NCI-H2081 (cell line): ENCODE measurements at places on chromosomes 6 and 20.

GRCh38 chr6:91812596-91813274, 1225.9 kb upstream of the MAP3K7 start:
- no peak for DNase-seq

GRCh38 chr20:34016736-34017135, 23.0 kb downstream of the RALY start:
- DNase-seq: no peak

- no peak for DNase-seq
These were observed 10.6 kb upstream of the FAM8A1 start for GRCh38 chr6:17589406-17590096.

DNA sequence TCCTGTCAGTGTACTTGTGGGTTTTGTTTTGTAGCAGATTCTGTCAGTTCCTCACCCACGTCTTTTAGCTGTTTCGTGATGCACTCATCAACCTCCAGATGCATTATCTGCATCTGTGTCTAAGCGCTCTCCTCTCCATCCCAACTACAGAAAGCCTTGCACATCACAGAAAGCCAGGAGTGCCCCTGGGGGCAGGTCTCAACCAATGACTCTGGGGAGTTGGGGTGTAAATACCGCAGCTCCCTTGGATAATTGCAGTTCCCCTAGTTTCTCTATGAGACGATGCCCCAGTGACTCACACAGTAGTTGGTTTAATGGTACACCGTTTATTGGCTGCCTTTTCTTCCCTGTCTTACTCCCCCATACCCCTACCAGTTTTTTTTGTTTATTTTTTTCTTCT, 158.1 kb downstream of the SOX4 start:
- DNase-seq: no peak

DNA sequence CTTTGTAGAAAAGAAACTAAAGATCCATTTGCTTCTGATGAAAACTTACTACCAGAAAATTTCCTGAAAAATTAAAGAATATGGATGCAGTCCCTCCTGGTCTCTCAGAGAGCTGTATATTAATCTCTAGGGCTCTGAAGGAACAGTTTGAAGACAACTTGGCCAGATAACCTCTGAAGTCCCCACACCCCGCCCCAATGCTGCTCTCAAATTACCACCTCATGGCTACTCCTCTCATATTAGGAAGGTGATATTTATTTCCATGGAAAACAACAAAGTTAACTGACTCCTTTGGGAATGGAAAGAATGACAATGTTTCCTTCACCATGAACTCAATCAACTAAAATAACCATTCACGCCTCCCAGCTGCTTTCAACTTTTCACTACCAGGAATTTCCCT, 408.4 kb upstream of the FLRT3 start:
- DNase-seq: no peak

DNA sequence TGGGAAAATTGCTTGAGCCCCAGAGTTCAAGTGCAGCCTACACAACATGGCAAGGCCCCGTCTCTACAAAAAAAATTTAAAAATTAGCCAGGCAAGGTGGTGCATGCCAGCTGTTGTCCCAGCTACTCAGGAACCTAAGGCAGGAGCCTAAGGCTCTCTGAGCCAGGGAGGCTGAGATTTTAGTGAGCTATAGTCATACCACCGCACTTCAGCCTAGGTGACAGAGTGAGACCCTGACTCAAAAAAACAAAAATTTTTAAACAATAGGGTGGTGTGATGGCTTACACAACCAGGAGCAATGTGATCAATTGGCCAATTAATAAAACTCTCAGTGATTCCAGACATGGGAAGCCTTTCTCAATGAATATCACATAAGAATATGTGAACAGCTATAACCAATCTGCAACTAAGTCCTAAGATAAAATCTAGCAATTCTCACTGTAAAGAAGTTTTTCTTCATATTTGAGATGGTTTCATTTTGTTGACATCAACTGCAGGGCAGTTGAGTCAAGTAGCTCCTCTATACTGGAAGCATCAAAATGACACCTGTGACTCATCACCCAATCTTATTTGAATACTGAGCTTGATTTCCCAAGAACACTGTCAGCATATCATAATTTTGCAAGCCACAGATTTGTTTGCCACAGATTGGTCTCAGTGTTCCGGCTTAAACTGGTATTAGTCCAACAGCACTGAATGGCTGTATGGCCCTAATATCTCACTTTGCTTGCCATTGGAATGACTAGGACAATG, 169.0 kb upstream of the GJE1 start:
- DNase-seq: no peak

GRCh38 chr6:35359346-35359743, 17.0 kb downstream of the PPARD start:
- DNase-seq: no peak

DNA sequence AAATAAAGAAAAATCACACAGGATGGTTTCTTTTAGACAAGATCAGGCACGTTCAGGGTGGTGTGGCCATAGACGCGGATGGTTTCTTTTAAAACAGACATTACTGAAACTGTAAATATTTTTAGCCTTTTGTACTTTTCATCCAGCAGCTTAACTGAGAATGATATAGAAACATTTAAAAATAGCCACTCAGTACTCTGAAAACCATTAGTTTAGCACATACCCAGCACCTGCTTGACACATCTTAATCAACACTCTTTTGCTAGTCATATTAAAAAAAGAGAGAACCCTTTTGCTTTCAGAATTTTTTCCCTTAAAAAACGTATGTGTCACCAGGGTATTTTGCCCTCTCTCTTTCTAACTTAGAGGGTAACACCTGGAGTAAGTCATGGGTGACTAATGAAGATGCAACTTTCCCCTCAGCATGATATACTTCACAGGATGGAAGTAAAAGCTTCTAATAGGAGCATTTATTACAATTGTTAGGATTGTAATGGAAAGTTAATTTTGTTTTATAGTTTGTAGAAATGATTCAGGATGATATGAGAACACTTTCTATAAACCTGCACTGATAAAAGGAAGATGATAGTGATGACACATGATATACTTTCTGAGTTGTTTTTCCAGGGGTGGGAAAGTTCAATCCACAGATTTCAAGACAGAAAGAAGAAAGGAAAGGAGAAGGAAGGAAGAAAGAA, 45.2 kb downstream of the BACH2 start:
- DNase-seq: no peak

- DNase-seq: no peak
These were observed 57.9 kb downstream of the KCNS1 start for GRCh38 chr20:45042978-45043377.

- DNase-seq: no peak
These were observed 8.3 kb downstream of the GCLC start for GRCh38 chr6:53536561-53536960.

GRCh38 chr6:138795809-138796603, at the start of gene ECT2L:
ECT2L (plus strand) TSS chr6:138796087; CDS start chr6:138813275, 17,188 bp downstream.
- DNase-seq: peak; percentile 6

DNA sequence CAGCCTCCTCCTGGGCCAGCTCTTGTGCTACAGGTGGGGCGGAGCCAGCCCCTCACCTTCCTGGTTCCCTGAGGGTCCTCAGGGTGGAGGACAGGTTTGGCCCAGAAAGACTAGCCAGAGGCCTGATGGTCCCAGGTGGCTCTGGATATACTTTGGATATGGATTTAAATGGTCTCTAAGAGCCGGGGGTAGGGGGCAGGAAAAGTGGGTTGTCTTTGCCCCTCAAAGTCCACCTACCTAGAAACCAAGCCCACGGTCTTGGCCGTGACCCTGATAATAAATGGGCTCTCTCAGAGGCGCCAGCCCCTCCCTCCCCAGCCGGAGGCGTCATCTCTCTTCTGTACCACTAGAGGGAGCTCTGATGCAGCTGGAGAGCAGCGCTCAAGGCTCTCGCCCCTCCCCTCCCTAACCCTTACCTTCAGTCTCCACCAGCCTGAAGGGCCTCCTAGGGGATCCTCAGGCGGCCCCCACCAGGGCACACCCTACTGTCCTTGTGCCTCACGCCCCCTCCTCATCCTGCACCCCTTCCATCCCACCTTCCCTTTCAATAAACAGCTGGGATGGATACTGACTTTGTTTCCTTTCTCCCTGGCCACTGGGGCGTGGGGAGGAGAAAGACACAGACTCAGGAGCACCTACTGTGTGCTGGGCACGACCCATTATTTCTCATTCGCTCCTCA, 7.5 kb downstream of the NRSN2 start:
- peak; percentile 76 for DNase-seq

DNA sequence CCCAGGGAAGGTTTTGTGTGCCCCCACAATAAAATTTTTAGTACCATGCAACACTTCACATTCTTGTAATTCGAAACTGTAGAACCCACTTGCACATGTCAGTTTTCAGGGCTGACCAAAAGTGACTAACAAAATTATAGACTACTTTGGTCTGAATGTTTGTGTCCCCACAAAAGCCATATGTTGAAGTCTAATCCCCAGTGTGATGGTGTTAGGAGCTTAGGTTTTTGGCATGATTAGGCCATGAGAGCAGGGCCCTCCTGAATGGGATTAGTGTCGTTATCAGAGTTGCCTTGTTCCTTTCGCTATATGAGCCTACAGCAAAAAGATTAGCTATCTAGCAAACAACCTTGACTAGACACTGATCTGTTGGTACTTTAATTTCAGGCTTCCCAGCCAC, 49.0 kb upstream of the TENT5A start:
- no peak for DNase-seq

DNA sequence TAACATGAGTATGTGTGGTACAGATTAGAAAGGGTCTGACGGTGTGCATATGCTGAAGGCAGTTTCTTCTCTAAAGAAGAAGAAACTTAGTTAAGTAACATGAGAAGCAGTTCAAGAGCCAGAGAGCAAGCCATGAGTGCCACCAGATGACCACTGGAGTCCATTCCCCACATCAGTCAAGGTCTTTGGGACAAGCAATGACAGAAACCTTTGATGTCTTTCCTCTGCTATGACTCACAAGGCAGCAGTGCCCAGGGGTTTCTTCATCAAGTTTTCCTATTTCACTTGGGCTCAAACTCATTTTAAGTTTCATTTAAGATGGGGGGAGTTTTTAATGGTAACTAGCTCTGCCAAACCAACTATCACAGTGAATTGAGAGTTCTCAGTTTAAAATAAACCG, 303.8 kb upstream of the TBX18 start:
- no peak for DNase-seq

DNA sequence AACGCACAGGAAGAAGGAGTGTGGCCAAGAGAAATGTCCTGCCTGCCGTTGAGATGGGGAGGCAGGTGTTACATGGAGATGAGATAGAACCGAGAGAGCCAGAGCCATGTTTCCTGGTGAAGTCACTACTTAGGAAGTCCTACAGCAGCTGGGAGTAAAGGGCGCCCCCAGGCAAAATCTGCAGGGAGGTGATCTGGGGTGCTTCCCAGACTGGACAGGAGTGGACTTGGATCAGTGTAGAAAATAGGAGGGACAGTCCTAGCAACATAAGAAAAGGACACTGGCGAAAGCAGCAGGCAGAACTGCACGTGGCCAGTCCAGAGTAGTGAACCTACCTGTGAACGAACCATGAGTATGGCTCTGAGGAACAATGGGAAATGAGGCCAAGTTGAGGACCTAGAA, 85.3 kb downstream of the CD164 start:
- no peak for DNase-seq

DNA sequence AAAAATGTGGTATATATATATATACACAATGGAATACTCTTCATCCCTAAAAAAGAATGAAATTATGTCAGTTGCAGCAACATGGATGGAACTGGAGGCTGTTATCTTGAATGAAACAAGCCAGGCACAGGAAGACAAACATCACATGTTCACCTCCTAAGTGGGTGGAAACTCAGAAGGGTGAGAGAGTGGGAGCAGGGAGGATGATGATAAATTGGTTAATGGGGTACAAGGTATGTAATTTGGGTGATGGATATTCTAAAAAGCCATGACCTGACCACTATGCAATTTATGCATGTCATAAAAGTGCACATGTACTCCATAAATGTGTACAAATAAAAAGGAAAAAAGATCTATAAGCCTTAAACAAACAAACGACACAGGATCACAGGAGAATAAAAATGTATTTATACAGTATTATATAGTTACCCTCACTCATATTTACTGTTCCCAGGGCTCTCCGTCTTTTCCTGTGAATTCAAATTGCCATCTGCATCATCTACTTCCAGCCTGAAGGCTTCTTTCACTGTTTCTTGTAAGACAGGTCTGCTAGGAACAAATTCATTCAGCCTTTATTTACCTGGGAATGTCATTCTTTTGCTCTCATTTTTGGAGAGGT, 89.8 kb downstream of the SYNDIG1 start:
- DNase-seq: no peak

DNA sequence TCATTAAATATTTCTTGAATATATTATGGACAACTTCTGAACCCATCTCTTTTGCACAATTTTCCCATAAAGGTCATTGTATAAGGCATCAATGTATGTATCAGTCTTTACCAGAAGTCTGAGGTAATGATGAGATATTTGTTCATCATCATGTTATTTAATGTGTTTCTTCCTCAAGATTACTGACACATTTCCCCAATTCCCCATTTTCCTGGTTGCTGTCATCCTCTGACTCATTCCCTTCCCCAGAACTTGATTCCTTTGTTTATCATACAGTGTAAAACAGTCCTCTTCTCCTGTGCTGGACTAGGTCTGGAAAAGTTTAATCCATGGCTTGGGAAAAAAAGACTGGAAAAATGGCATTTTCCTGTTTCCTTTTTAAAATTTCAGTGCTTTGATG, 107.9 kb upstream of the FLRT3 start:
- no peak for DNase-seq

DNA sequence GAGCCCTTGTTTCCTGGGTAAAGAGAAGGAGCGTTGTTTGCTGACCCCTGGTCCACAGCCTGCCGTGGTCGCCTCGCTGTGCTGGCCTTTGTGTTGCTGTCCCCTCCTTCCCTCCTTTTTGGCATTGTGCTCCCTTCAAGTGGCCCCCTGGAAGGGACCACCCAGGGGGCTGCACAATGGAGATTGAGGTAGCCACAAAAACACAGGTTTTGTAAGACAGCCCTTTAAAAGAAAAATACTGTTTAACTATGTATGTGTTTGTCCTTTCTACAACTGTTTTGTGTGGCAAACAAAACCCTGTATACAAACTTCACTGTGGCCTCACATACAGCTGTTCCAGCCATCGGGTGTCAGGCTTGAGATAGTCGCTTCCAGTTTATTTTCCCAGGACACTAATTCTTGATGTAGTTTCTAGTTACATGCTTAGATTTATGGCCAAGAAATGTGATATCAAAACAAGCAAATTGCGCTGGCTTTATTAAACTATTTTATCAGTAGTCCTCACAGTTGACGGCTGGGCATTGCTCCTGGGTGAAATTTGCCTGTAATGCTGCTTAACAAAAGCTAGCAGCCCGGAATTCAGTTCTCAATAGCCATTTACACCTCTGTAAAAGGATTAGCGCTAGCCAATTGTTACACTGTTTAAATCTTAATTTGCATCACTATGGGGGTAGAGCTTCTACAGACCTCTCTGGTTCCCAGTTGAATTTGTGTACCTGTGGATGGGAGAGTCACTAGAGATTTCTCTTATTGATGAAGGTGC, 64.1 kb downstream of the KIZ start:
- peak; percentile 73 for DNase-seq
